Activated naive CD4-positive, alpha-beta T cell treated with anti-CD3 and anti-CD28 coated beads for 36 hours (primary cell): ENCODE measurements at places on chromosomes 13 and 19.

DNA sequence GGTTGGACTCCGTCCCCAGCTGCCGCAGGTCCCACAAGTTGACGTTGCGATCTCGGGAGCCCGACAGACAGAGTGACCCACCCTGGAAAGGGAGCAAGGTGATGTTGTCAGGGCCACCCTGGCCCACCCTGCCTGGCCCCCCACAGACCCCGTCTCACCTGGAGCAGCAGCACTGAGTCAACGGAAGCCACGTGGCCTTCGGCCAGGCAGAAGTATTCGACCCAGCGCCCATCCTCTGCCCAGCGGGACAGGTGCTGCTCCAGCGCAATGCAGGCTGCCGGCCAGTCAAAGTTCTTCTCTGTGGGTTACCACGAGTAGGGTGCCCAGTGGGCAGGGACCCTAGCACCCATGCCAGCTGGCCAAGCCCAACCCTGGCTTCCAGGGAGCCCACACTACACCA lies 1.8 kb downstream of the FBXW9 start:
- DNase-seq = no peak

GRCh38 chr19:10720607-10721125 lies 2.8 kb downstream of the DNM2 start:
- DNase-seq = no peak

- no peak for DNase-seq
Observed at GRCh38 chr13:29583073-29583785, 12.3 kb downstream of the SLC7A1 start.

DNA sequence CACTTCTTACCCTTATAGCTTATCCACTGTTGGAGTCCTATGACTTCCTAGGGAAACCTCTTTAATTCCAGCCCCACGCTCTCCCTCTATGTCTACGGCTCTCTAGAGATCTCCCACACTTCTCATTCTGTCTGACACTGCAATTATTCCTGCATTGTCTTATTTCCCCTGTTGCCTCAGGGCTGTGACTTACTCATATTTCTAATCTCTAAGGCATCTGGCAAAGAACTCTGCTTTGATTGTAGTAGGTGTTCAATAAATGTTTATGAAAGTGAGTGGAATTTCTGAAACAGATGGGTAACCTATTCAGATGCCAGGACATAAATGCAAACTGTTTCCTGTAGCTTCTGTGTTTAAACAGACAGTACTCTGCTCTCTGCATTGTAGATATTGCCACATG lies 102.4 kb upstream of the SERTM1 start:
- DNase-seq = no peak

GRCh38 chr19:18261474-18261873 lies 12.8 kb downstream of the IQCN start:
- DNase-seq = no peak

- DNase-seq = peak; percentile 8
Observed at GRCh38 chr19:29779921-29780320, 31.9 kb upstream of the CCNE1 start.

GRCh38 chr19:7847664-7848063 lies 17.6 kb downstream of the EVI5L start:
- DNase-seq = no peak
